Aorta (tissue), 5 donors: ENCODE measurements at places on chromosomes 7 and 10. TPM values are rescaled to one million over a fixed set of nuclear protein-coding genes. Genes with fewer than 3 reads are reported as not detected.

DNA sequence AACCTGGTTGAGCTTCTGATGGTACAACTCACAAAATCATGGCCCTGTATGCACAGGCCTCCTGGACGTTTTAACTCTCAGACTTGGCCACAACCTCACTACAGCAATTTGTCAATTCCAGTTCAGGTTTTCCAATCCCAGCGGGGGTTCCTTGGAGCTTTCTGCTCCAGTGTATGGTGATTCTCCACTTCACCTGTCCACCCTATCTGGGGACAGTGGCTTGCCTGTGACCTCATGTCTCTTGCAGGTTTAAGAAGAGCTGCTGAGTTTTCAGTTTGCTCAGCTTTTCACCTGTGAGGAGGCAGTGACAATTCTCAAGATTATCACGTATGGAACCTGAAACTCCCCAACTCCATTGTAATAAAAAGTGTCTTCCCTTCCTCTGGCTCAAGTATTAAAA lies 254.1 kb downstream of the DIP2C start:
- DNase-seq, result no peak

DNA sequence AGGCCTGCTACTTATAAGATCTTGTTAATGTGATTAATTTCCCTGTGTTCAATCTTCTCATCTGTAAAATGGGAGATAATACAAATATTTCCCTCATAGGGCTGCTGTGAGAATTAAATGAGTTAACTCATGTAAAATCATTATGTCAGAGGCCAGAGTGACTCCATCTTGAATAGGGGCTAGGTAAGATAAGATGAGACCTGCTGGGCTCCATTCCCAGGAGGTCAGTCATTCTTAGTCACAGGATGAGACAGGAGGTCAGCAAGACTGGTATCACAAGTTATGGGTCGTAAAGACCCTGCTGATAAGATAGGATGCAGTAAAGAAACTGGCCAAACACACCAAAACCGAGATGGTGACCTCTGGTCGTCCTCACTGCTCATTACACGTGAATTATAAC lies 200.7 kb downstream of the CYP26A1 start:
- no peak for DNase-seq

GRCh38 chr7:20786779-20787659 lies at the start of gene SP8:
SP8 (minus strand) TSS chr7:20786886; CDS start chr7:20786798, 88 bp downstream.
- DNase-seq, result peak; percentile 75

DNA sequence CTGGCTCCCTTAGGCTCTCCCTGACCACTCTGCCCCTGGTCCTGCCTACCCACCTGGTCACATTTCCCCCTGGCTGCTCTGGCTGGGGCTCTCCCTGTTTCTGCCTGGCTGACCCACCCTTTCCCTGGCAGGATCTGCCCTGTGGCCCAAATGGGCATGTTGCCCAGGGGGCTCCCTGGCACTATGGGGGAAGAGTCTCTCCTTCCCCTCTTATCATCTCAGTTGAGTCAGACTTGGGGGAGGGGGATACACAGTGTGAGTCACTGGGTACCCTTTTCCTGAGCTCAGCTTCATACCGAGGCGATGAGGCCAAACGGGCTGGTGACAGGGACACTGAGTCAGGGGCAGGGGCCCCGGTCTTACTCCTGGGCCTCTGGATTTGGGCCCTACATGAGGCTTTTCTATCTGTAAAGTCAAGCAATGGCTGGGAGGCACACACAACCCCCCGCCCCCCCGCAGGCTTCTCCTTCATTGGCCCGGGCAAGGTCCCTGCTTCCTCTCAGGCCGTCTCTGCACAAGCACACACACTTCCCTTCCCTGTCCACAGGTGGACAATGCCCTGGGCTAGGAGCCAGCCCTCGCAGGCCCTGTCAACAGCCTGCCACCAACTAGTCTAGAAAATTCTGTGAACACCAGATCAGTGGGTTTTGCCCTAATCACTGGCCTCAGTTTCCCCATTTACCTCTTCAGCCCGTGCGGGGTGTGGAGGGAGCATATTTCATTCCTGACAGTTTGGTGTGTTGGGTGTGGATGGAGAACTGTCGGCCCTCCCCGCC lies 627 bp upstream of the FLNC start:
- peak; percentile 83 for DNase-seq

- DNase-seq, result no peak
Observed at GRCh38 chr10:61558188-61558587, 104.5 kb upstream of the CABCOCO1 start.

DNA sequence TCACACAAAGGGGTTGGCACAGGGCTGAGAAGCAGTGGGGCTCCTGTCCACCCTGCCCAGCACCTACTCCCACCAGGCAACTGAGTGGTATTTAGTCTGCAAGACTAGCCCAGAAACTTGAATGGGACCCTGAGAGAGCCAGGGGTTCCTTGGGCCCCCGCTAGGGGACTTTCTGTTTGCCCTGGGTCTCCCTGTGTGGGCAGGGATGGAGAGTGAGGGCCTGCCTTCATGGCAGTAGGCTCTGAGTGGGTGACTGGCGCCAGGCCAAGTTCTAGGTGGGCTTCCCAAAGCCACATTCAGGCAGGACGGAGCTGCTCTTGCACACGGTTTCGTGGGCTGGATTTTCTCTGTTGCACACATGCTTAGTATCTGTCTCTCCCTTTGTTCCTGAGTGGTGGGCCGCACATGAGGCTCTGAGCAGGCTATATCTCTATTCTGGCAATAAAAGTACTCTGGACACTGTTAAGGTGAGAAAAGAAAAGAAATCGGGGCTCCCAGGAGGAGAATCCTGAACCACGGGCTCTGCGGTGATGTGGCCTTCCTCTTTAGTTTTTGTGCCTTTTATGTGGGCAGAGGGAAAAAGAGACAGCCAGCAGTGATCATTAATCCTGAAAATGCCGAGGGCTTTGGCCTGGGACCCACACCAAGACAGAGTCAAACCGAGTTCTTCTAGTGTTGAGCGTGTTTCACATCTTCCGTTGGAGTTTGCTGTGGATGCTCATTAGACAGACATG lies 26.9 kb downstream of the IL2RA start:
- no peak for DNase-seq

GRCh38 chr7:66205741-66206090 lies 582 bp downstream of the TPST1 start:
- DNase-seq, result no peak

- DNase-seq, result no peak
Observed at GRCh38 chr7:55423277-55423711, 58.2 kb downstream of the LANCL2 start.

- DNase-seq, result no peak
Observed at GRCh38 chr7:1403638-1404459, 55.4 kb downstream of the MICALL2 start.

The SLC13A1 gene
- not detected for total RNA-seq

The GBX1 gene
- total RNA-seq, result not detected

The PLXNA4 gene
- total RNA-seq, result 22.7 TPM
